ENCODE measurements at places on chromosomes 11 and 22.

GRCh38 chr11:95375886-95376285 lies 144.9 kb upstream of the SESN3 start:
- DNase-seq = no peak

- DNase-seq = no peak
These were observed 13.9 kb downstream of the ALKBH3 start for GRCh38 chr11:43894546-43894945.

DNA sequence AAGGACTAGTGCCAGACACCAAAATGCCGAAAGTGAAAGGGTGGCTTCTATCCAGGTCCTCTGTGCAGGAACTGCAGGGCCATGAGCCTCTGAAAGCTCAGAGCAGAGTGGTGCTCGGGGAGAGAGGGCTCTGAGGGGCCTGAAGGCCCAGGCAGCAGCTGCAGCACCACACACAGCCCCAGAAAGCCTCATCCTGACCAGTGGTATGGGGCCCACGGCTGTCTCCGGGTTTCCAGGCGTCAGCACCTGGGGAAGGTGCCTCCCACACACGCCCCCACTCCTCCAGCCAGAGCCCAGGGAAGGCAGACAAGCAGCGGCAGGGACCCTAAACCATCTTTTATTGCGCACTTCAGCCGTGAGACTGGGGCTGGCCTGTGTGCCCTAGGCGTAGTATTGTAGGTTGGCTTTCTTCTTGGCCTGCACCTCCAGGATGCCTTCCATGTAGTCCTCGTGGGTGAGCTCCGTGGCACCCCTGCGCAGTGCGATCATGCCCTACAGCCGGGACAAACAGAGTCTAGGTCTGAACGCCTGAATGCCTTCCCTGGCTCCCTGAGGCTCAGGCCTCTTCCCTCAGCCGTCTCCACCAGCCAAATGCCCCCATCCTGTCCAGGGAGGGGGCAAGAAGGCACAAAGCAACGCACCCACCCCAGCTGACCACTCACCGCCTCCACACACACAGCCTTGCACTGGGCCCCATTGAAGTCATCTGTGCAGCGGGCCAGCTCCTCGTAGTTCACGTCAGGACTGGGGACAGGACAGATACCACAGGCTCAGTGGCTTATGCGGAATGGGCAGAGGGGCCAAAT lies 7.6 kb downstream of the PSMC3 start:
- DNase-seq = no peak

DNA sequence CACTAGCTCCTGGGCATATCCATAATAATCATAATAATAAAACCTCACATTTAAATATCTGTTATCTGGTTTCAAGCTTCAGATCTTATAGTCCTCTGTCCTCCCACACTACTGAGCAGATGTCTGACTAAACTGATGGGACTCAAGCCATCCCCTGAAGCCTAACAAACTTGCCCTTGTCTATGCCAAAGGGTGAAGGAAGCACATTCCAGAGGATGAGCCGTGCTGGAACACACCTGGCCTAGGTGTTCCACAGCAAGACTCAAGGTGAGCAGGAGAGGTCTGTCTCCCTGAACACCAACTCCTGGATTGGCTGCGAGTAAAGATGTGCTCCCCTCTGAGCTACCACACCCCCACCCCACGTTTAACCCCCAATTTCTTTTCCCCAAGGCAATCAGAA lies 14.7 kb downstream of the SCUBE2 start:
- no peak for DNase-seq

GRCh38 chr22:48556751-48557150 lies 1270.9 kb downstream of the BRD1 start:
- no peak for DNase-seq

GRCh38 chr11:67289651-67290479 lies 762 bp downstream of the ANKRD13D start:
- DNase-seq = no peak

DNA sequence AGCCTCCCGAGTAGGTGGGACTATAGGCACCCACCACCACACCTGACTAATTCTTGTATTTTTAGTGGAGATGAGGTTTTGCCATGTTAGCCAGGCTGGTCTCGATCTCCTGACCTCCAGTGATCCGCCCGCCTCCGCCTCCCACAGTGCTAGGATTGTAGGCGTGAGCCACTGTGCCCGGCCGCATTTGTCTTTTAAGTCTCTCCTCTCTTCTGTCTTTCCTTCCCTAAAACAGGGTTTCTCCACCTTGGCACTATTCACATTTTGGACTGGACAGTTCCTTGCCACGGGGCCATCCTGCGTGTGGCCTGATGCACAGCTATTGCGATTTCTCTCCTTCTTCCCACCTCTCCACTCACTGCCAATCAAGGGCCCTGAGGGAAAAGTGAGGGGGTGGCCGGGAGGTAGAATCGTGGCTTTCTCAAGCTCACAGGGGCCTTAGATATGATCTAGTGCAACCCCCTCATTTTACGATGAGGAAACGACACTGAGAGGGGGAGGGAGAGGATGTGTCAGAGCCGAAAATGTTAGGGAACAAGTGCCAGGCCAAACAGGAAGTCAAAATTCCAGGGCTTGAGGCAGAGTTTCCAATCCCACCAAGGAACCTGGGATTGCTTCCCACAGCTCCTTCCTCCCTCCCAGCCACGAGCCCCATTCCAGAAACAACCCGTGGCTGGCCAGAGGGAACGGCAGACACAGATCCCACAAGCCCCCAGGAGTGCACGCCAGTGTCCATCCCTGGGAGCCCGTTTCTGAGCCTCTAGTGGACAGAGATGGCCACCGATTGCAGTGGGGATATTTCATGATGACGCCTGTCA lies 21.2 kb downstream of the SCGB1A1 start:
- no peak for DNase-seq

Data from NCI-H526 treated with DMSO at 0.1 percent for 48 hours (cell line).